Activated CD4-positive, alpha-beta T cell treated with anti-CD3 and anti-CD28 coated beads, Interleukin-2, amount 50 U/mL, for 24 hours (primary cell): ENCODE measurements at places on chromosomes 1 and 21.

- DNase-seq, result no peak
Observed at GRCh38 chr1:107194380-107194779, 53.5 kb downstream of the NTNG1 start.

- DNase-seq, result no peak
Observed at GRCh38 chr1:231938711-231939110, 312.1 kb downstream of the DISC1 start.

DNA sequence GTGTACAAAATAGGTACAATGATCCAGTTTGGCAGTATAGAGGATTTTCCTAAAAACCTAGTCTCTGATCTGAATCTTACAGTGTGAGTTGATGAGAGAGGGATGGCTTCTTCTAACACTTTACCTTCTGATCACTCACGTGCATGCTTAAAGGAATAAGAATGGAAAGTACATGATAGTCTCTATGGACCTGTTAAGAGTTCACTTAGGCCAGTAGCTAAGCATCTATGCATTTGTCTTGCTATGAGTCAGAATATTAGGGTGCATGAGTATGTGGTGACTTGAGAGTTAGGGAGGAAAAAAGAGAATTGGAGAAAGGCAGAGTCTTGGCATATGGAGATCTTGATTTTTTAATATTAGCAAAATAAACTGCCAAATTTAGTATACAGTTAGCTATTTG lies 206.3 kb downstream of the COL11A1 start:
- DNase-seq, result no peak

- DNase-seq, result no peak
Observed at GRCh38 chr1:93876244-93876643, 2.8 kb downstream of the DNTTIP2 start.

DNA sequence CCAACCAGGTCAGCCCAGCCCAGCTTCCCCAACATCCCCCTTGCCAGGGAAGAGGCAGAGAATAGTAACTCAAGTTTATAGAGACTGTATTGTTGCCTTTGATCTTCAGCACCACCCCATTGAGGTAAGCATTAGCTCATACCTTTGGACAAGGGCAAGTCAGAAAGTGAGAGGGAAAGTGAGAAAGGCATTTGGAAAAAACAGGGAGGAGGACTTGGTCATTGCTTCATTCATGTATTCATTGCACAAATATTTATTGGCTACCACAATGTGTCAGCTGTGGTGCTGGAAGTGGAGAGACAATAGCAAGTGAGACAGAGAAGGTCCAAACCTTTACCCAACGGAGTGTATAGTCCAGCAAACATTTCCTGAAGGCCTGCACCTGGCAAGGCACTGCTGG lies 561.2 kb downstream of the KIF26B start:
- DNase-seq, result no peak

DNA sequence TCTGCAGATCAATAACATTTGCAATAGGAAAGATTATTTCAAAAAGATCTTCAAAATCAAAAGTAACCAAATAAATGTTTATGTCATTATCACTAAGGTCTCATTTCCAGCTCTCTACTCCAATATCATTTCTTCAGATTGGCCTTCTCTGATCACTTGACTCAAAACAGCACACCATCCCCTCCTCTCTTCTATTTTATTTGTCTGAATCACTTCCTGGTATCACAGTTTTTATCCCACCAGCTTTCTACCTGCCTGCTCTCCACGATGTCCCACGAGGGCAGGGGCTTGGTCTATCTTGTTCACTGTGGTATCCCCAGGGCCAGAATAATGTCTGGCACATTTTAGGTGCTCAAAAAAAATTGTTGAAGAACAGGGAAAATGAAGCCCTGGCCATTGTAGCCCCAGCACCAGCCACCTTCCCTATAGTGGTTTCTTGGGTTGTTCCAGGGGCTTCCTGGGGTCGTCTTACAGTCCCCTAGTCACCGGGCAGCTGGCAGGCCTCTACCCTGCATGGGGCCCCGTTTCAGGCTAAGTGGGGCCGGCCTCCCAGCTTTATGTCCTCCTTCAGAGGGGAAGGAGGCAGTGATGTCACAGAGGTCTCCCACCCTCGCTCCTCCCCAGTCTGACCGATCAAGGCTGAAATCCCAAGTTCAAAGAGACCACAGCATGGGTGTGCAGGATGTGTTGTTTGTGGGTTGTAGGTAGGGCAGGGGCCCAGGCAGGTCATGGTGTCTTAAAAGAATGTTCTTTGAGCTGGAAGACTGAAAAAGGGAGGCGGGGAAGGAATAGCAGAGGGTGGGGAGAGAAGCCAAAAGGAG lies 3.5 kb upstream of the PADI1 start:
- no peak for DNase-seq

GRCh38 chr21:31665397-31665796 lies 5.9 kb downstream of the SOD1 start:
- DNase-seq, result no peak

GRCh38 chr1:63622849-63623566 lies 29.8 kb downstream of the PGM1 start:
- no peak for DNase-seq

DNA sequence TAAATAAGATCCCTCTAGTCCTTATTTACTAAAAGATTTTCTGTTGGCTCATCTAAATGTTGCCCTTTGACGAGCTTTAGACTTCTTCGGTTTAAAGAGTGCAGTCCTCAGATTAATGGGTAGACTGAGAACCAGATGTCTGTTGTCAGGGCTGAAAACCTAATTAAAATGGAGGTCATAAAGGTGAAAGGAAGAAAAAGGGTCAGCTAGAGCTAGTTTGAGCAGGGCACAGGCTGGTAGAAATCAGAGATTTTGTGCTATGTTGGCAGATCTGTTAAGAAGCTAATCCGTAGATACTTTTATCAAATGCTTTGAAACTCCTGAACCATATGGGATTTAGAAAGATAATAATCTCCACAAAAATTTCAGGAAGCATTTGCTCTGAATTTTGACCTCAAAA lies 959.0 kb downstream of the PLA2G4A start:
- DNase-seq, result no peak

GRCh38 chr1:229880271-229881170 lies 186.5 kb upstream of the GALNT2 start:
- no peak for DNase-seq

DNA sequence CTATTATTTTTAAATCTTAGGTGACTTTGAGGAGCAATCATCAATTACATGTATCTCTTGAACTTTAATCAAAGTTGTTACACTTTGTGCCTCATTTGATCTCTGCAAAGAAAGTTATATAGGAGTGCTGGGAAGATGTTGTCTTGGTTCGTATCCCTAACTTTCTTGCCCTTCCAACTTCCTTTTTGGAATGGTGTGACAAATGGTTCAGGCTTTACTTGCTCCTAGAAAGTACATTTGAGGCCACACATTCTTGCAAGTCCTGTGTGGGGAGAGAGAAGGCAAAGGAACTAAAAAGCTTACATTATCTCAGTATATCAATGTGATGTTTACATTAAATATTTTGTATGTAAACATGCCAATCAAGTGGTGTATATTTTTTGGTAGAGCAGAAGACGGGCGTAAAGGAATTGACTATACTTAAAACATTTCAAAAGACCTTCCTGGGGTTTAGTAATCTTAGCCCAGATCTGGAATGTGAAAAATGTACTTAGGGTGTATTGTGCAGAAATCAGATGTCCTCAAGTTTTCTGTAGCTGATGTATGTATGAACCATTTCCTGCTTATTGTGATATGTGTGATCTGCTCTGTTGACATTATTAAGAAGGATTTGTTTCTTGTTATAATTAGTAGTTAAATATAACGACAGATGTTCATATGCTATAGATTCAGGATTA lies 59.2 kb downstream of the USP25 start:
- DNase-seq, result no peak

DNA sequence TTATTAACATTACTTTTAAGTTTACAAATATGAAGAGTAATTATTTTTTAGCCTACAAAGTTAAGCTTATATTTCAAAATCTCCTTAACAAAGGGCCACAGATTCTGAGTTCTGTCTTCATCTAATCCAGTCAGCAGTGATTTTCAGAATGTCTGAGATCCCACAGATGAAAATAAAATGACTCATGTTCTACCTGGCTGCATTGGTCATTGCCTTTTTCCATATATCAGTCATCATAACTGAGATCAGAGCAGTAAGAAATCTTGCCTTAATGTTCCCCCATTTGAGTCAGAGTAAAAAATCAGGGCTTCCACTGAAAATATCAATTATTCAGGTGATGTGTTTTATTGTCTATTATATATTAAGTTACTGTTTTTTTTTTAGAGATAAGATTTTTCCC lies 416.1 kb downstream of the MRPL39 start:
- no peak for DNase-seq

DNA sequence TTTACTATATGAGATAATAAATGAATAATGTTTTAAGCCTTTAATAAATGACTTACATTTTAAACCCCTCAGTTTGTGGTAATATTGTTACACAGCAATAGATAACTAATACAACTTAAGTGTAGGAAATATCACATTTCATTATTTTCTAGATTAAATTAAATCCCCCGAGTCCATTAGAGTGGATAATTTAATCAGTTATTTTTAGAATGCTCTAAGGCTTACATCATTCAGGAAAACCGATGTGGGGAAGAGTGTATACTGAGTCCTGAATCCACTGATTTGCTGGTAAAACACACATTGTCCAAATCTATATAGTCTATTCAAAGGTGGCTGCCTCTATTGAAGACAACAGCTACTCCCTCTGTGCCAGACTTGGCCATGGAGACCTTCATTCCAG lies 35.7 kb upstream of the DOCK7 start:
- DNase-seq, result no peak

DNA sequence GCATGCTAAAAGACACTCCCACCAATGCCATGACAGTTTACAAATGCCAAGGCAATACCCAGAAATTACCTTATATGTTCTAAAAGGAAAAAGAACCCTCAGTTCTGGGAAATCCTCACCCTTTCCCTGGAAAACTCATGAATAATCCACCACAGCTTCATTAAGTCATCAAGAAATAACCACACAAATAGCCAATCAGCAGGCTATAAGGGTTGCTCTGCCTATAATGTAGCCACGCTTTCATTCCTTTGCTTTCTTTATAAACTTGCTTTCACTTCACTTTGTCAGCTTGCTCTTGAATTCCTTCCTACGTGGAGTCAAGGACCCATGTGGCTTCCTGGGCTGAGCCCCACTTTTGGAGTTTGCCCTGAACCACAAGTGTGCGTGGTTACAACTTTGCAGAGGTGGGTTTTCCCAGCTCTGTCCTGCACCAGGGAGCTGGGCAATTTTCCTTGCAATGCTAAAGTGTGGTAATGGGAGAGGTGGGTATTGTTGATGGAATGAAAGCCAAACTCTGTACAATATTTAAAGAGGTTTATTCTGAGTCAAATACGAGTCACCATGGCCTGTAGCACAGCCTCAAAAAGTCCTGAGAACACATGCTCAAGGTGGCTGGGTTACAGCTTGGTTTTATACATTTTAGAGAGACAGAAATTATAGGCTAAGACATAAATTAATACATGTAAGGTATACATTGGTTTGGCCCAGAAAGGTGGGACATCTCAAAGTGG lies 42.2 kb upstream of the COG2 start:
- no peak for DNase-seq

DNA sequence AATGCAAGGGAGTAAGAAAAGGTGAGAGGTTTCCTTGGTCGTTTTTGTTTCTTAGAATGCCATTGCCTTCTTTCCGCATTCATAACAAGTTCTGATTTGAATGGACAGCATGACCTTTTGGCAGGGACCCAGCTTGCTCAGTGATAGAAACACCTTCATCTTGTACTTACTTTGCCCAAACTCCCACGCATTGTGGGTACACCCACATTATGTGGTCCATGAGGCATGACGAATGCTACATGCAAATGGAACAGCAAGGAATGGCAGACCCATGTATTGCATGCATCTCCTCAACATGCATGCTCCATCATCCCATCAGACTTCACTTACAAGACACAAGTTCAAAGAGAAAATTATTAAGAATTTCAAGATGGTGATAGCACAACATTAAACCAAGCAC lies 102.8 kb downstream of the CDC7 start:
- no peak for DNase-seq

DNA sequence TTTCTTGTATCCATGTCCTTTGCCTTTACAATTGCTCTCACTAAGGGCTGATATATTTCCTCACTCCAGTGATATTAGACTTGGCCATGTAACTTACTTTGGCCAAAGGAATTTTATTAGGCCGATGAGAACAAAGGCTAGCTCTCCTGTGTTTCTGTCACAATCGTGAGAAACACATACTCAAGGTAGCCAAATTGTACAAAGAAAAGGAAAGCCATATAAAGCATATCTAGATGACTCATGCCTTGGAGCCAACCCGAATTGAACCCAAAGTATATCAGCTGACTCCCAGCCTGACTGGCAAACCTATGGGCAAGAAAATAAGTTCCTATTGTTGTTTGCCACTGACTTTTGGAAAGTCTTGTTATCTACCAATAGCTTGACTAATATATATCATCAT lies 371.7 kb upstream of the LRRC7 start:
- DNase-seq, result no peak

- no peak for DNase-seq
Observed at GRCh38 chr1:17023573-17023972, 11.8 kb upstream of the ATP13A2 start.

- DNase-seq, result no peak
Observed at GRCh38 chr1:29677028-29678024, 441.0 kb downstream of the PTPRU start.

DNA sequence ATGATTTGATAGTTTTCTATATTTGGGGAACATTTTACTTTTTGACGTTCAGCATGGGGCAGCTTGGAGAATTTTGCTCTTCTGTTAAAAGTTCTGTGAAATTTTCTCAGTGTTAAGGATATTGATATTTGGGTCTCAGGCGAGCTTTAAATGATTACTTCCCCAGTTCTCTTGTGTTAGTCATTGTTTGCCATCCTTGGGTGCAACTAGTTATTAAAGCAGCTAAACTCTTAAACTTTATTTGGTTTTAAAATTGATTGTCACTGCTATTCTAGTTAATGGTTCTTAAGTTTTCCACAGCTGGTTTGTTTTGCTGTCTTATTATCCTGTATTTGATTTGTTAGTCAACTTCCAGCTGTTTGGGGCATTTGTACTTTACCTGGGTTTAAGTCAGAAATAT lies 9.0 kb downstream of the COG2 start:
- no peak for DNase-seq

GRCh38 chr1:202106340-202107254 lies 16.1 kb upstream of the GPR37L1 start:
- DNase-seq, result no peak

DNA sequence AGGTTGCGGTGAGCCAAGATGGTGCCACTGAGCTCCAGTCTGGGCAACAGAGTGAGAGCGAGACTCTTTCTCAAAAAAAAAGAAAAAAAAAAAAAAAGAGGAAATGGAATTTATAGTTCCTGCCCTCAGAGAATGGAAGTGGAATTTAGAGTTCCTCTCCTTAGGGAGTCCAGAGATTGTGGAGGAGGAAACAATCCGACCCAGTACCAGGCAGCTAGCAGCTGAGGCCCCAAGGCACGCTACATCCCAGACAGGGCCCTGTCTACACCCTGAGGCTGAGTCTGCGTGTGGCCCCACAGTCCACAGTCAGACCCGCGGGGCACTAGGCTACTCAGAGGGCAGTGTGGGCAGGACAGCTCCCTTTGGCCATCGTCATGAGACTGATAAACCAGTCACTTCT lies 1.9 kb upstream of the MFN2 start:
- no peak for DNase-seq
